ENCODE measurements at places on chromosomes 6 and 20.

GRCh38 chr6:70131528-70131927 lies 171.4 kb downstream of the COL9A1 start:
- DNase-seq: no peak

DNA sequence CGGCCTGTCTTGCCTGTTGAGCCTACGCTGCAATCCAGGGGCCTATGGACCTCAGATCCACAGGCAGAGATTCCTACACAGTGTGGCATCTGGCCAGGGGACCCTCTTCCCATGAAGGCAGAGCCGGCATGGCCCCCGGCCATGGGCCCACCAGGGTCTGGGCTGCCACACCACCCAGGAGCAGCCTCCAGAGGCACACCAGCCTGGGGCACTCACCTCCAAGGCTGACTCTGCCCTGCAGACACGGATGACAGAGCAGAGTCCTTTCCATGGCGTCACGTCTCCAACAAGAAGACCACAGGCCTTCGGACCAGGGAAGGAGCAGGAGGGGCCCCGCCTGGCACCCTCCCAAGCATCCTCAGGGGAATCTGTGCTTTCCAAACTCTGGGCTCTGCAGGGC lies 3.5 kb upstream of the HRH3 start:
- no peak for DNase-seq

GRCh38 chr6:20708367-20709124 lies 174.3 kb downstream of the CDKAL1 start:
- DNase-seq: peak; percentile 45

- no peak for DNase-seq
Measured at GRCh38 chr6:42029062-42029685, 21.1 kb upstream of the TAF8 start.

DNA sequence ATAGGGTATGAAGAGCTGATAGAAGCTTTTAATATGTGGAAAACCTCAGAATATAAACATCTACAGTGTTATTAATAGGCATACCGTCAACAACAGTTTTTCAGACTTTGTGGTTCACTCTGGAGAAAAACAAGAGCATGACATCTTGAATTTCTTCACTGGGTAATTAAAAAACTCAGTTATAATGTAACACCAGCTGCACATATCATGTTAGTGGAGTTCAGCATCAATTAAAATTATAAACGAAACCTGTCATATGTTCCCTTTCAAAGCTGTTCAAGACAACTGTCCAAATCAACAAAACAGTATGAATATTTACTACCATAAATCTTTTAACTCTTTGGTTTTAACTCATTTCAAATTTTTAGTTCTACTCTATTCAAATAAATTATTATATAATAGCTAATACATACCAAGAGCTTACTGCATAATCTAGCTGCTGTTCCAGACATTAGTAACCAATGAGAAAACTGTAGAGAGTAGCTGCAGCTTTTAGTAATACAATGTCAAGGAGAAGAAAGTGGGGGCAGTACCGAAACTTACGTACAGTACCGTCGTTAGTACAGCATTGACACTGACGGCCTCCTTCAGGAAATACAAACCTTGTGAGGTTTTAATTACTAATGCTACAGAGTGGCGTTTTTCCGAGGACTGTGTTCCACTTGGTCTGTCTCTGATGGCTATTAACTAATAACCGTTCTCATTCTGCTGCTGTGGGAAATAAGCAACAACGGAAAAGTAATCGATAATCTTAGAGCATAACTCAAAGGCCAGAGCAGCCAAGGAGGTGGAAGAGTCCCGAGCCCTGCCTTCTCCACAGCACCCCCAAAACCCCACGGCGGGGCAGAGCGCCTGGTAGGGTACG lies 532 bp upstream of the PM20D2 start:
- no peak for DNase-seq

DNA sequence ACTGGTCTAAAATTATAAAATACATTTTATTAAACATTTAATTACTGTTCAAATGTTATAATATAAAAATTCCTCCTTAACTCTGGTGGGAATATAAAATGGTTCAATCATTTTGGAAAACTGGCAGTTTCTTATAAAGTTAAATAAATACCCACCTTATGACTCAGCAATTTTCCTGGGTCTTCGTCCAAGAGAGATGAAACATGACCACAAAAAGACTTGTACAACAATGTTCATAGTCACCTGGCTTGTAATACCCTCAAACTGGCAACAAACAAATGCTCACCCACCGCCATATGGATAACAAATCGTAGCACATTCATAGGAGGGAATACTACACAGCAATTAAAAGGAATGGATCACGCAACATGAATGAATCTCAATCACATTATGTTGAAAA lies 66.0 kb upstream of the RIN2 start:
- DNase-seq: no peak

GRCh38 chr6:7742223-7742785 lies 16.4 kb downstream of the BMP6 start:
- no peak for DNase-seq

GRCh38 chr6:157592541-157592940 lies 211.6 kb downstream of the ZDHHC14 start:
- no peak for DNase-seq

GRCh38 chr20:55919319-55919718 lies 86.0 kb downstream of the CBLN4 start:
- DNase-seq: no peak

DNA sequence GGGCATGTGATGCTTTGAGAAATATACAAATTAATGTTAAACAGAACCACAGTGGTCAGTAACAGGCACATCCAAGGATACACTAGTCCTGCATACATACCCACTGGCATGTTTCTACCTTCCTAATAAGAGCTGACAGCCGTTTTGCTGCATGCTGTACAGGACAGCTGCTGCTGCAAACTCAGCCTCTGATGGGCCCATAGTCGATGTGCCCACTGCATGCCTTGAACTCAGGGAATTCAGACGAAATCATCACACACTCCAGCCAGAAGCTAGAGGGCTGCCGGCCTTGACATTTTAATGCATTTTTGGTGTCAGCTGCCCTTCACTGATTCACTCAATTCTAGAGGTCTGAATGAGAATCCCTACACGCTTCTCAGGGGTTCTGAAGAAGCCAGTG lies 29.3 kb downstream of the FKBP1A start:
- no peak for DNase-seq

- DNase-seq: no peak
Measured at GRCh38 chr6:117418320-117418719, 7.4 kb downstream of the ROS1 start.

DNA sequence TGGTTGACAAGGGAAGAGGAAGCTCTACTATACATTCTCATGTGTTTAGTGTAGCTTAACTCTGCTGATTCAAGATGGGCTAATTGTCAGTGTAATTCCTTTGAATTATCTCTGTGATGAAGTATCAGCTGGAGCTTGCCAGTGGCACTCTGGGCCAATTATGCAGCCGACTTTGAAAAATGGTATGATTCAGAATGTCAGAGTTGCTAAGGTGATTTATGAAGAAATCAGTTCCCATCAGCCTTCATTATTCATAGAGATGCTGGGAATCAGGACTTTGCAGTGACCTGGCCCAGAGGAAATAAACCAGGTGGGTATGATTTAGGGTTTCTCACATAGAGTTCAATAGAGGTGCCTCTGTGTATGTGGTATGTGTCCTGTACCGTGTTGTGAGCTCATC lies 33.4 kb downstream of the KCNS1 start:
- DNase-seq: no peak

- DNase-seq: no peak
Measured at GRCh38 chr6:149284904-149285303, 32.6 kb upstream of the TAB2 start.

GRCh38 chr6:14276667-14277404 lies 159.3 kb downstream of the CD83 start:
- DNase-seq: no peak

DNA sequence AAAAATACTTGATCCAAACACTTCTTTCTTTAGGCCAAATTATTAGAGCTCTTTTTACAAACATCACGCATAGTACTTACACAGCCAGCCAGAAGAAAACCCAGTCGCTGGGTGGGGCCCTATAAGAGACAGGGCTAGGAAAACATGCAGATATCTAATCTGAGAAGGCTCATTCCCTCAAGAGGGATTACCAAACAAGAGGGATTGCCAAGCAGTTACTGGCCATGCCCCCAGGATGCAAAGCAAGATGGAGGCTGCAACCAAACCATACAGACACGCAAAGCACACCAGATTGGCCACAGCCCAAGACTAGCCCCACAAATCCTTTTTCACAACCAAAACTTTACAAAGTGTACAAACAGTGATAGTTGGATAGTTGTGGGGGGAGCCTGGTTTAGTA lies 1235.4 kb upstream of the GJE1 start:
- no peak for DNase-seq

GRCh38 chr6:20400456-20401204 lies 1.0 kb upstream of the E2F3 start:
- peak; percentile 35 for DNase-seq

DNA sequence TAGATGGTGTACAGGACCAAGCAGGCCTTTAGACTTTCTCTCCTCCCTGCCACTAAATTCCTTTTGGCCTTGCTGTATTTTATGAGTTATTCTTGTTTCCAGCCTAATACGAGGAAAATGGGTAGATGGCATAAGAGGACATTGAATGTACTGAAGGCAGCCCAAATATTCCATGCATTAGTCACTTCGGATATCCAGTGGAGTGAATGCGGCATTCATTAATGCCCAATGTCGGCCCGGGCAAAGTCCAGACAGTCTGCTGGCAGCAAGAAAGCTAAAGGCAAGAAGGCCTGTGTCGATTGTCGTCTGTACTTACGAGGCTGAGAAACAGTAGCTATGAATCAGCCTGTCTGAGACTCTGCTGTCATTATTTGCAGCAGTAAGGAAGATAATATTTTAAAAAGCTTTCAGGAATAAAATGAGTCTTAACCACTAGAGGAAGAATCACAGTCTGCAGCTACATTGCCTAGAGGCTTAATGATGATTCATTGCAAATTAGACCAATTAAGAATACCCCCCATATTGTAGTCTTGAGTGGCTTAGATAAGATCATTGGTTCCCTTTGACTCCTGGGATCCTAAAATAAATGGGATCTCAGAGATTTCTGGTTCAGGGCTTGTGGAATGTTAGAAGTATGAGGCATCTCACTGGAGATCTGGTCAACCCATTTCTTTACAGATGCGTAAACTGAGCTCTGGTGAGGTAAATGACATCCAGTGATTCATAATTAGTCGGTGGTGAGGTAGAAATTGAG lies 534.1 kb upstream of the JAG1 start:
- DNase-seq: no peak

DNA sequence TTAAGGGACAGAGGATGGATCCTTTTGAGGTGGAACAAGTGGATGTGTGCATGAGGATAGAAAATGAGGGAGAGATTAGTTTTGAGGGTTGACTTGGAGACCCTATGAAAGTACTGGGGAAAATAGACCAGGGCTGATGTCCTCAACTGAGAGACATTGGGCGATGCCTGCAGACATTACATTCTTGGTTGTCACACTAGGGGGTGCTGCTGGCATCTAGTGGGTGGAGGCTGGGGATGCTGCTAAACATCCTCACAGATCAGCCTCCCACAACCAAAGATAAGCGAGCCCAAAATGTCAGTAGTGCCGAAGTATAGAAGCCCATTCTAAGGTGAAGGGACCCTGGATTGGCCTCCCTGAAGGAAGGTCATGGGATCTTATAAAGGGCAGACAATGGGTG lies 63.3 kb downstream of the MOCS1 start:
- DNase-seq: no peak

- DNase-seq: no peak
Measured at GRCh38 chr6:142855893-142856623, 88.9 kb downstream of the HIVEP2 start.

- no peak for DNase-seq
Measured at GRCh38 chr20:53294804-53295203, 298.8 kb downstream of the ZNF217 start.

DNA sequence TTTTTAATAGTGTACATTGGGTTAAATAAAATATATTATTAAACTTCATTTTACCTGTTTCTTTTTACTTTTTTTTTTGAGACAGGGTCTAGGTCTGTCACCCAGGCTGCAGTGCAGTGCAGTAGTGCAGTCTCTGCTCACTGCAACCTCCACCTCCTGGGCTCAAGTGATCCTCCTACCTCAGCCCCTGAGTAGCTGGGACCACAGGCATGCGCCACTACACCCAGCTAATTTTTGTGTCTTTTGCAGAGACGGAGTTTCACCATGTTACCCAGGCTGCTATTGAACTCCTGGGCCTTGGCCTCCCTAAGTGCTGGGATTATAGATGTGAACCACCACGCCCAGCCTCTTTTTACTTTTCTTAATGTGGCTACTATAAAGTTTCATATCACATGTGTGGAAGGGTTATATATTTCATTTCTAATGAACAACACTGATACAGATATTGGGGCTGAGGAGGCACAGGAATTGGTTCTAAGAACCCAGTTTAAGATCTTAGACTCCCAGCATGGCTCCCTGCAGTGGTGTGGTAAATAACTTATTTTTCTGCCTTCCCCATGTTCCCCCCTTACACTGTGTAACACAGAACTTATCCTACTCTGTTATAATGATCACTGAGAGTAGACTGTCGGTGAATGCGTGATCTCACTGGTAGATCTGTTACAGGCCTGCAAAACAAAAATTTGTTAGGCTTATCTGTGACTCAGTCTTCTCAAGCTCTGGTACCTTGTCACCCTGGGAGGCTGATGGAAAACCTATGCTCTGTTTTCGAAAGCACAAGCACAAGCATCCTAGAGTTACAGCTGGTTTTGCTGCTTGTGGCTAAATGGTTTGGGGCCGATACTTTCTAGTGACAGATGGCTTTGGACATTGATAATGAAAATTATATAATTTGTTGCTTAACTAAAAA lies 5.8 kb upstream of the ATXN1 start:
- DNase-seq: no peak

DNA sequence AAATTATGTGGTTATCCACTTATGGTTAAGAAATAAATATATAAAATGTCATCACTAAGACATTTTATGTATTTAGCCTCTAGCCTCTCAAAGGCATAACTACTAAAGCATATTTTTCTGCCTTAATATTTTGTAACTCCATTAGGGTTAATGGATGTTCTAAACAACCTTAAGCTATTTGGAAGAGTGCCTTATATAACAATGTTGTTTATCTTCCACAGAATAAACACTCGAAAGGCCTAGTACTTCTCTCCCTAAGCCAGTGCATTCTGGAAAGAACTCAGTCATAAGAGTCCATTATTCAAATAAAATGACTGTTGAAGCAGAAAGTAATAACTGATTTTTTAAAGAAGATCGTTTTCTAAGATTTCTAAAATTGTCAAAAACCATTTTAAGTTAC lies 15.0 kb upstream of the PRIM2 start:
- no peak for DNase-seq

DNA sequence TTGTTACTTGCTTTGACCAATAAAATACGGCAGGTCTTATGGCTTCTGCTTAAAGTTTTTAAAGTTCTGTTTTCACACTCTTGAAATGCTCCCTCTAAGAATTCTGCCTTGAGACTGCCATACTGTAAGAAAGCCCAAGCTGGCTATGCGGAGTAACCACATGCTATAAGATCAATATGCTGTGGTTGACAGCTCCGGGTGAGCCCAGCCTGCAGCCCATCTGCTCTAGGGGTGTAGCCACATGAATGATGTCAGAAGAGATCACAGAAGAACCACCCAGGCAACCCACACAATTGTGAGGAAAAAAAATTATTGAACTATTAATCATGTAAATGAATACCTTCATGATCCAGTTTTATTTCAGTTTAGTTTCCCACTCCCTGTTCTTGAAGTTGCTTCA lies 26.1 kb upstream of the SH3BGRL2 start:
- DNase-seq: no peak
